ENCODE measurements at places on chromosomes 3 and 15. TPM values are rescaled to one million over a fixed set of nuclear protein-coding genes. Genes with fewer than 3 reads are reported as not detected.

The LRRIQ4 gene
- not detected for total RNA-seq

The ST3GAL6 gene
- 4.8 TPM for total RNA-seq

The GRK7 gene
- total RNA-seq: not detected

The PPIB gene
- 1,545 TPM for total RNA-seq

The KBTBD13 gene
- total RNA-seq: not detected

The CFAP100 gene
- not detected for total RNA-seq

The COLQ gene
- total RNA-seq: 0.46 TPM

The RLBP1 gene
- not detected for total RNA-seq

The CPNE9 gene
- total RNA-seq: not detected

The SYNPR gene
- not detected for total RNA-seq

The DOCK3 gene
- 0.09 TPM for total RNA-seq

The DUOXA2 gene
- not detected for total RNA-seq

The TJP1 gene
- 47.9 TPM for total RNA-seq

The C3orf49 gene
- total RNA-seq: not detected

The WDR93 gene
- total RNA-seq: under 0.01 TPM

The TNNC1 gene
- 1.8 TPM for total RNA-seq

The CKMT1A gene
- total RNA-seq: 0.18 TPM

Data from smooth muscle cell of bladder (primary cell).